ENCODE measurements at places on chromosomes 7 and 10. TPM values are rescaled to one million over a fixed set of nuclear protein-coding genes. Genes with fewer than 3 reads are reported as not detected.

DNA sequence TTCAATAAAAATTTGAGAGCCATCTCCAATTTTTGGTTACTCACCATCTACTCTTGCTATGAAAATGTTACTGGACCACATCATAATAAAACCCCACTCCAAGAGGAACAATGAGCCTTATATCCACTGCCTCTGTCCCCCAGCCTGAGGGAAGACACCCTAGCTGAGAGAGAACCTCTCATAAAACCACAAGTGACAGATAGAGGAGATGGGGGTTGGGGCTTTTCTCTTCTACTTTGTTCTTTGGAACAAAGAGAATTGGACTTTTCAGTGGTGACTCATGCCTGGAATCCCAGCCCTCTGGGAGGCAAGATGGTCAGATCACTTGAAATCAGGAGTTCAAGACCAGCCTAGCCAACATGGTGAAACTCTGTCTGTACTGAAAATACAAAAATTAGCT, 27.6 kb upstream of the TAS2R16 start:
- no peak for DNase-seq

- no peak for DNase-seq
Measured at GRCh38 chr7:142697270-142697669, 52.0 kb upstream of the PRSS1 start.

DNA sequence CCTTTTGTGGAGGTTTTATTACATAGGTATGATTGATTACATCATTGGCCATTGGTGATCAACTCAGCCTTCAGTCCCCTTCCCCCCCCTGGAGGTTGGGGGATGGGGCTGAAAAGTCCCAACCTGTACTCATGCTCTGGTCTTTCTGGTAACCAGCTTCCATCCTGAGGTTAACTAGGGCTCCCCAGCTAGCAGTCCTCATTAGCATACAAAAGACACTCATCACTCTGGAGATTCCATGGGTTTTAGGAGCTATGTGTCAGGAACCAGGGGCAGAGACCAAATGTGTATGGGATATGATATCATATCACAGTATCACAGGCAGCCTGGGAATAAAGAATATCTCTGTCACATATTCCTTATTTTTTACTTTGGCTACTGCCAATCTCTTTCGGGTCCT, 13.6 kb downstream of the CCSER2 start:
- DNase-seq = no peak

DNA sequence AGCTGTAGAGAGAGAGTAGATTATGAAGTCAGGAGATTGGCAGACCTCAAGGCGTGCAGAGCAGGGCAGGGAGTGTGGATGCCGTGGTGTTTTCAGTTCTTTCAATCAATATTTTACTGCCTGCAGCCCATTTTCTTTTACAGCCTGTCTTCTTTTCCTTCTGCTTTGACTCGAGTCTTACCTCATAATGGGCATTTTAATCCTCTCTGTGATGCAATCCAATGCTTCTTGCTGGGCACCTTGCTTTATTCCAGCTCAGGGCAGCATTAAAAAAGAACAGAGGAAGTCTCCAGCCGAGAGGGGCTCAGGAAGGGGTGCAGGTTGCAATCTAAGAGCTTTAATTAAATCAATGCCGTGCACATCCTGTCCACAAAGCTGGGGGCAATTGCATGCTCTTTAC, 839.0 kb downstream of the LRMDA start:
- DNase-seq = no peak

DNA sequence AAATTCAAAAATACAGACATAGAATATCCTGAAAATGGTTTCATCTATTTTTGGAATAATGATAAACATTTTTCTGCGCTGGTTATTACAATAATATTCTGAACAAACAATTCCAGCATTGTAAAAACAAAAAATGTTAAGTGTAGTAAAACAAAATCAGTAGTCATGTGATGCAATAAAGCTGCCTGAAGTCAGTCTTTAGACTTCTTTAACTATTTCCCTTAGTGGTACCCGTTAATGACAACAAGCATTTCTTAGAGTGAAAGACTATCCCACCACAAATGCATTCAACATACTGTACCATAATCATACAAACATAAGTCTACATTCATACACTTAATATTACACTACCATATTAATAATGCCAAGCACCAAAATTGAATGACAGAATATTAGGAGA, 1.6 kb downstream of the SKAP2 start:
- DNase-seq = no peak

CLRN3 gene
- total RNA-seq = not detected

- DNase-seq = peak; percentile 76
Measured at GRCh38 chr7:14850039-14850438, 52.5 kb downstream of the DGKB start.

PRLHR gene
- total RNA-seq = not detected

GRCh38 chr7:48518092-48518491, 346.8 kb downstream of the ABCA13 start:
- DNase-seq = no peak

- peak; percentile 62 for DNase-seq
Measured at GRCh38 chr7:98674461-98674860, 57.4 kb downstream of the NPTX2 start.

- peak; percentile 66 for DNase-seq
Measured at GRCh38 chr7:24152356-24152755, 131.6 kb upstream of the NPY start.

SLC13A1 gene
- total RNA-seq = not detected

GRCh38 chr10:5453749-5454489, 41.6 kb downstream of the NET1 start:
- no peak for DNase-seq

- no peak for DNase-seq
Measured at GRCh38 chr7:122913608-122914007, 27.3 kb upstream of the CADPS2 start.

DNA sequence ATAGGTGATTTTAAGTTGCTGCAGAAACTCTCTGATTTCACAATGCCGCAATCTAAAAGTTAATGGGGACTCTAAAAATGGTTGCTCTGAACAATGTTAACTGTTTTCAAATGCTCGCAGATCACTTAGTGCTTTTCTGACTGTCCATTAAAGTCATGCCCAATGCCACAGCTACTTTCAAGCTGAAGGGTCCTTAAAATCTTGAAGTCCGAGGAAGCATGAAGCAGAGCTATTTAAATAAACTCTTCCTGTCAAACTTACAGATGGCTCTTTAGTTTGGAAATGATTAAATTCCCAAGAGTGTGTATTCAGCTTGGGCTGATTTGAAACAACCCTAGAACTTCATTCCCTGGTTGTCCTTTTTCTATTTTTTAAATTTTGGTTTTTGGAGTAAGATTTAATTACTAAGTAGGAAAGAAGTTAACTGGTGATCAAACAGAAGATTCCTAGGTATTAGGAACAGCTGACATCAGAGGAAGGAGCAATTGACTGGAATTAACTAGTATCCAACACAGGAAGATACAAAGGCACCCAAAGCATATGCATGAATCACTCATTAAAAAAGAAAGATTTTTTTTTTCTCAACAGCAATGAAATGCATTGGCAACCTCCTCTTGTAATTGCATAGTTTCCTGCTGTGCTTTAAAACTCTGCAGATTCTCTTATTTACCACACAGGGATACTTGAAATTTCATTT, 105.1 kb downstream of the NRP1 start:
- DNase-seq = peak; percentile 43

GRCh38 chr10:73095481-73096021, 1.1 kb downstream of the P4HA1 start:
- peak; percentile 61 for DNase-seq

DNA sequence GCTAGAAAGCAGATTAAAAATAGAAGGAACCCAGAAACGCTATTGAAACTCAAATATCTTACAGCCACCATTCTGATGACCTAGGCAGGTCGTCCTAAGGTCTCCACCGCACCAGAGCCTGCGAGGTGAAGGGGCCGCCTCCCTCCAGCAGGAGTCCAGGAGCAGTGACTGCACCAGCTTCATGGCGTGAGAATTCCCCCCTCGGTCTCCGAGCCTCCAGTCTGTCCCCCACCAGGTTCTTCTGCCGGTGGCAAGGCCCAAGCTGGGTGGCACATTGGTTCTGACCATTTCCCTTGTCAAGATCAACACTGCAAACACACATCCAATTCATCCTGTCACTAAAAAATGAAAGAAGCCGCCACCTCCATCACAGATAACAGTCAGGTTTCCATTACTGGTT, 98.7 kb downstream of the DIP2C start:
- DNase-seq = no peak

DNA sequence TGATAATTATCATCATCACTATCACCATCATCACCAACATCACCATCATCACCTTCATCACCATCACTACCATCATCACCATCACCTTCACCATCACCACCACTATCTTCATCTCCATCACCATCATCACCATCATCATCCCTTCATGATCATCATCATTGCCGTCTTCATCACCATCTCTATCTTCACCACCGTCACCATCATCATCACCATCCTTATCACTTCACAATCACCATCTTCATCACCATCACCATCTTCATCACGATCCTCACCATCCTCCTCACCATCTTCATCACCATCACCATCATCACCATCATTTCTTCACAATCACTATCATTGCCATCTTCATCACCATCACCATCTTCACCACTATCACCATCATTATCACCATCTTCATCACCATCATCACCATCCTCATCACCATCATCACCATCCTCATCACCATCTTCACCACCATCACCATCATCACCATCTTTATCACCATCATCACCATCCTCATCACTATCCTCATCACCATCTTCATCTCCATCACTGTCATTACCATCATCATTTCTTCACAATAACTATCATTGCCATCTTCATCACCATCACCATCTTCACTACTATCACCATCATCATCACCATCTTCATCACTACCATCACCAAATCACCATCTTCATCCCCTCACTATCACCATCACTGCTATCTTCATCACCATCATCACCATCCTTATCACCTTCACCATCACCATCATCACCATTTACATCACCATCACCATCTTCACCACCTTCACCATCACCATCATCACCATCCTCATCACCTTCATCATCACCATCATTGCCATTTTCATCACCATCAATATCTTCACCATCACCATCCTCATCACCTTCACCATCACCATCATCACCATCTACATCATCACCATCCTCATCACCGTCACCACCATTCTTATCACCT, 72.4 kb upstream of the DNAAF5 start:
- DNase-seq = no peak

- no peak for DNase-seq
Measured at GRCh38 chr7:71752171-71752935, 620.4 kb downstream of the GALNT17 start.

SPDYE16 gene
- not detected for total RNA-seq

GRCh38 chr10:27844223-27844622, 98.6 kb upstream of the MKX start:
- DNase-seq = no peak

TMEM139 gene
- 3.0 TPM for total RNA-seq

DNAJC12 gene
- 3.1 TPM for total RNA-seq

MPP7 gene
- total RNA-seq = 124 TPM

DNA sequence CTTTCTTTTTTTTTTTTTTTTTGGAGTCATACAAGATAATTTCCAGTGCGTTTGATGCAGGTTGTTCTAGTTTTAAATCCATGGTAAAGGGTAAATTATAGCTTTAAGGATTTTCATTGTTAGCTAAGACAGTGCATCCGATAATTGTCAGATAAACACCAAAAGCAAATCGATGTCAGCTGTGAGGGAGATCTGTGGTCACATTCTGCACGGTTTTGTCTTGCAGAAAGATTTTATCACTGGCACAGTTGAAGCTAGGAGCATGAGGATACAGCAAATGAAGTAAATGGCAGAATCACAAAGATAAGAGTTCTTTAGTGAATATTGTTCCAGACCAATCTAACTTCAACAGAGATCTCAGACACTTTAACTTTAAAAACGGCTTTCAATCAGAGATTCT, 648.8 kb upstream of the COBL start:
- no peak for DNase-seq

DNA sequence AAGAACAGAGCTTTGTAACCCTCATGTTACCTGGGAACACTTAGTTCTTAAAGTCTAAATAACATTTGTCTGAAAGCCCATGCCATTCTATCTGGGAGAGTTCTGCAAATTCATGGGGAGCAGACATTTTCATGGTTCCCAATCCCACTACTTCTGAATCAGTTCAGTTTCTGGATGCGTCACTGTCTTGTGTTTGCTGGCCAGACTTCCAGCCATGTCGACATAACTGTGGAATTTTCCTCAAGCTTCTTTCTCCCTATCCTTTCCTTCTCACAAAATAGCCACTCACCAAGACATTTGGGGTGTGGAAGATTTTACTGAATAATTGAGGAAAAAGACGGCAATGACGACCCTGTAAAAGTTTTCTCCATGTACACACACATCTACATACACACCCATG, 272.5 kb downstream of the NEBL start:
- no peak for DNase-seq

STEAP4 gene
- 0.29 TPM for total RNA-seq

GRCh38 chr10:6609625-6610024, 29.5 kb upstream of the PRKCQ start:
- DNase-seq = no peak

DGKI gene
- total RNA-seq = 0.29 TPM

ARHGAP22 gene
- 8.2 TPM for total RNA-seq

LRWD1 gene
- total RNA-seq = 52.0 TPM

DNA sequence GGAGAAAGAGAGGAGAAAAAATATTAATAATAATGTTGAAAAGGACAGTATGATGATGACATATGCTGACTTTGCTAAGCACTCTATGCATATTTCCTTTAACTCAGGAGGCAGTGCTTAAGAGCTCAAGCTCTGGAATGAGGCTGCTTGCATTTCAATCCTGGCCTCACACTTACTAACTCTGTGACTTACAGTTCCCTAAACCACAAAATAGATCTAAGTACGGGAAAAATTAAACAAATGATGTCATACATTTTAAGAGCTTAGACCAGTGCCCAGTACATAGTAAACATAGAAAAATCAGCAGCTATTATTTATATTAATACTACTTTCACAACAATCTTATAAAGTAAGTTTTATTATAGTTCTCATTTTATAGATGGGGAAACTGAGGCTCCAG, 61.3 kb downstream of the GFRA1 start:
- peak; percentile 63 for DNase-seq

DNA sequence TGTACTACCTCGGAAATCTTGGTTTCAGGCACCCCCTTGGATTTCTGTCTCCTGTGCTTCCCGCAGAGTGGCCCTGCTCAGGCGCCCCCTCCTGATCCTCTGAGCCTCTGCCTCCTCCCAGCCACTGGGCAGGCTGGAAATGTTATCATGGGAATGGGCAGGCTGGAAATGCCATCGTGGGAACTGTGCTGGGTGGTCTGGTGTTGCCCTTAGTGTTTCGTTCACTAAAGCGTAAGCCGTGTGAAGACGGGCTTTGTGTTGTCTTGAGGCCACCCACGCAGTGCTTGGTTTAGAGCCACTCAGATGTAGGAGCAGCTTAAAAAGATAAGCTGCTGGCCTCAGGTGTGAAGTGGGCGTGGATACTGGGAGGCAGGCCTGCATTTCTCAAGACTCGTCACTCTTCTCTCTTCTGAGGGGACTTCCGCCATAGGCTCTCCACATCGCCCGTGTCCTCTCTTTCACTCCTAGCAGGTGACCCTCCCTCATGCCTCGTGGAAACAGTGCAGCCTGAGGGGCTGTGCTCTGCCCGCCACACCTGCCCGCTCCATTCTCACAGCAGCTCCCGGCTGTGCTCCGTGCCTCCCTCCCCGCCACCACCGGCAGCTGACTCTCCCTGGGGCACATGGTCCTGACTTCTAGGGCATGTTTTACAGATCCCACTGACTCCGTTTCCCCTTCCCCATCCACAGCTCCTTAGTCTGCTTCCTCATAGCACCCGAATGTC, 28.5 kb downstream of the PPP2R2D start:
- DNase-seq = no peak
